ENCODE measurements at places on chromosomes 7 and 10.
A peak's percentile ranks its signal among the peaks of the same experiment; 100 is the strongest.

GRCh38 chr7:13802651-13803050 lies 186.8 kb downstream of the ETV1 start:
- no peak for DNase-seq

GRCh38 chr10:8336629-8337331 lies 282.3 kb downstream of the GATA3 start:
- DNase-seq, result no peak

- no peak for DNase-seq
Observed at GRCh38 chr10:70441161-70441894, at the start of gene NODAL. Gene NODAL (minus strand): TSS chr10:70441681. CDS start chr10:70441667, 14 bp downstream.

DNA sequence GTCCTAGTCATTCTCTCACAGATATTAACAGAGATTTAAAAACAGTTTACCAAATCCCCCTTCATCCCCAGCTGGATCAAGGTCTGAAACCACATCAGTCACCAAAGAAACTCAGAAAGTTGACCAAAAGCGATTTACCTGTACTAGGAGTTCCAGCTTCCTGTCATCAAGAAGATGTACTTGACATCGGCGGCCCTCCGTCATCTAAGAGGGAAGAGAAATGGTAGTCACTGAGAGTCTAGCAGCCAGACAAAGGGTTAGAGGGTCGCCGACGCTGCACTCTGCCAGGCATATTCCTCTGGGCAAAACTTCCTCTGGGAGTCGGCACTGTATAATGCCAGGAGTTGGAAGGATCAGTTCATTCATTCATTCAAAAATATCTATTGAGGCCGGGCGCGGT lies 271.9 kb downstream of the PRPF18 start:
- no peak for DNase-seq

GRCh38 chr7:136938476-136938875 lies 70.0 kb downstream of the CHRM2 start:
- no peak for DNase-seq

GRCh38 chr7:88391247-88391646 lies 84.6 kb upstream of the STEAP4 start:
- DNase-seq, result no peak

DNA sequence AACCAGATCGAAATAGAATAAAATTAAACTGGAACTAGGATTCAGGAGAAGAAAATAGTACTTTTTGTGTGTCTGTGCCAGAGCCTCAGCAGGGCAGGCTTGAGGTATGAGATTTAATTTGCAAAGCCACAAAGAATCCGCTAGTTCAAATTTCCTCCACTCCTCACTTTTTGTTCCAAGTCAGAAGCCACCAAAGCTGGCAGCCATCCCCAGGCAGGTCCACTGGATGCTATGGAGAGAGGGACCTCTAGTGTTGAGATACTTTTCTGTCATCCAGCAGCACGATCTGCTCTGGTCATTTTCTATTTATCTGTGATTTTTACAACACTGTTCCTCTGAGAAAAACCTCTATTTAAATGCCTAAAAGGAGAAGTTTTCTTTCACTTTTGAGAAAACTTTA lies 147.9 kb upstream of the FRMD4A start:
- no peak for DNase-seq

DNA sequence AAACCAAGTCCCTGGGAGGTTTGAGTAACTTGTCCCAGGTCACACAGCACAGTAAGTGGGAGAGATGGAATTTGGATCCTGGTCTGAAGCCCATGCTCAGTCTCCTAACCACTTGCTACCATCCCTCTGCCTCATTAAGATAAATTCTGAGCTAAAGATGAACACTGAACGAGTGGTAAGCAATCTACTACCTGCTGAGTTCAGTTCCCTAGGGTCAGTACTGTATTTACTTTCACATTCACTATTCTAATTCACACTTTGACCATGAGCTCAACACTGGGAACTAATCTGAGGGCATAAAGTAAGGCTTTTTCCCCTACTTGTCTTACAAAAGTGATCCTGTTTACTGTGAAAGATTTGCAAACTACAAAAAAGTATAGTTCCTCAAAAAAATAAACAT lies 2.4 kb downstream of the UROS start:
- DNase-seq, result peak; percentile 48

Measured in erythroblast (primary cell).